Stimulated activated CD4-positive, alpha-beta T cell treated with anti-CD3 and anti-CD28 coated beads, Interleukin-15, amount 100 ng/mL, for 1 hour (primary cell): ENCODE measurements at places on chromosomes 1 and 21.

DNA sequence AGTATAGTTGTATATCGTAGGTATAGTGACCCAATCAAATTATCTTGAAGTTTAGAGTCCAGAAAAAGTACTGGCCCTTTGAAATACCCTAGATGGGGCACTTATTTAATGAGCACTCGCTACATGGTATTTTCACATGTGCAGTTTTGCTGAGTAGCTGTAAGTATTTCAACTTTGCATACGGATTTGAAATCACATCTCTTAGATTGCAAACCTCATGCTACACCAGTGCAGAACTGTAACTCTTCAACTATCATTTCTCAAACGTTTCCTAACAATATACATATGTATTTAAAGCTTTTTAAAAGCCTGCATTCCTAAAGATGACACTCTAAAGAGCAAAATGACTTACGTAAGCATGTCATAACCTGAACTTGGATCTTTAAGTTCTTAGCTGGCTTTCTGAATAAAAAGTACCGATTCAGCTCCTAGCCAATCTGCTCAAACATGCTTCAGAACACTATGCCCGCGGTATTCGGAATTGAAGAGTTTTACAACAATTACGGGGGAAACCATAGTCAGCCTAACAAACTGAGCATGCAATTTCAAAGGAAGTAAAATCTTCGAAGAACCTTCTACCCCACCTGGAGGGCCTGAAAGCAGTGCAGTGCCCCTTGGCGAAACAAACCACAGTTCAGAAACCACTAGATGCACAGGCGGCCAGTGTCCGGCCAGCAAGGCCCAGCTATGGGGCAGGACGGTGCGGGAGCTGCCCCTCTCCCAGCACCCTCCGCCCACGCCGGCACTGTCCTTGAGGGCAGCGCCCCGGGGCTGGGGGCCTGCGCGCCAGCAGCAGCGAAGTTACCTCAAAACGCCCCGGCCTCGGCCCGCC is 863 bp downstream of the FH start:
- DNase-seq: no peak

DNA sequence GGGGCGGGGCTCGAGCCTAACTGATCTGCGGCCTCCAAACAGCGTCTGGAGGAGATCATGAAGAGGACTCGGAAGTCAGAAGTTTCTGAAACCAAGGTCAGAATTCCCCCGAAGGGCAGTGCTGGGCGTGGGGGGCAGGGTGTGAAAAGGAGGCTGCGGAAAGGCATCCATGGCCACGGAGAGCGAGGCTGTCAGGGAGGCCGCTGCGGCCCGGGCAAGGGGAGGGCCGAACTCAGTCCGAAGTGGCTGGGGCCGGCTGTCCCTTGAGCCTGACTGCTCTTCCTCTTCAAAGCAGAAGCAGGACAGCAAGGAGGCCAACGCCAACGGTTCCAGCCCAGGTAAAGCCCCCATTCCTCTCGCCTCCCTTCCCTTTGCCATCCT is 23.2 kb downstream of the MAP7D1 start:
- no peak for DNase-seq

GRCh38 chr1:57064379-57065140 is 98.7 kb upstream of the C8B start:
- DNase-seq: no peak

GRCh38 chr1:246949956-246950355 is 18.2 kb upstream of the AHCTF1 start:
- no peak for DNase-seq

- DNase-seq: no peak
Observed at GRCh38 chr21:41868062-41868710, 11.0 kb downstream of the PRDM15 start.

DNA sequence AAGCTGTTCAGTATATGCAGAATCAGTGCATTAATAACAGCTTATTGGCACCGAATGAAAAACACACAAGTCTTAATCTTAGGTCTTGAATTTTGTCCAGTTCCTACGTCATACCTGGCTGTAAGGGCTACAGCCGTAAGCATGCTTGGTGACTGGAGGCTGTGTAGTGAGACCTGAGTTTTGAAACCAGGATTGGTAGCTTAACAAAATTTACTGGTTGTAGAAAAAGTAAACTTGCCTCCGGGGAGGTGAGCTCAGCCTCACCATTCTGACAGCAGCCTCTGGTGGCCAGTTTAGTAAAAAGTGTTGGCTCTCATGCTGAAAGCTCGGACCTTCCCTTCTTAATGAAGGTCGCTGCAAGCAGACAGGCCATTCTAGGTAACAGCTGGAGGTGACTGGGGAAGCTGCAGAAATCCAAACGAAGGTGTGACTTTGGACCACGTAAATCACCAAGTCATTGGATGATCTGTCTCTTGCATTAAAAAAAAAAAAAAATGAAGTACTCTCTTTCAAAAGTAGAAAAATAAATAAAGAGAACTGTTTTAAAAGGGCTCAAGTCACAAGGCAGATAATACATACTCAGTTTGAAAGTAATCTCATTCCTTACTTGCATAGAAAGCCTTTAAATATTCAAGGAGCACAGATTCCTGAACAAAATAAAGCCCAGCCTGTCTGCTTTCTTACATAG is 48.9 kb downstream of the HLCS start:
- no peak for DNase-seq

GRCh38 chr1:205481629-205482151 is 22.8 kb upstream of the CDK18 start:
- no peak for DNase-seq

DNA sequence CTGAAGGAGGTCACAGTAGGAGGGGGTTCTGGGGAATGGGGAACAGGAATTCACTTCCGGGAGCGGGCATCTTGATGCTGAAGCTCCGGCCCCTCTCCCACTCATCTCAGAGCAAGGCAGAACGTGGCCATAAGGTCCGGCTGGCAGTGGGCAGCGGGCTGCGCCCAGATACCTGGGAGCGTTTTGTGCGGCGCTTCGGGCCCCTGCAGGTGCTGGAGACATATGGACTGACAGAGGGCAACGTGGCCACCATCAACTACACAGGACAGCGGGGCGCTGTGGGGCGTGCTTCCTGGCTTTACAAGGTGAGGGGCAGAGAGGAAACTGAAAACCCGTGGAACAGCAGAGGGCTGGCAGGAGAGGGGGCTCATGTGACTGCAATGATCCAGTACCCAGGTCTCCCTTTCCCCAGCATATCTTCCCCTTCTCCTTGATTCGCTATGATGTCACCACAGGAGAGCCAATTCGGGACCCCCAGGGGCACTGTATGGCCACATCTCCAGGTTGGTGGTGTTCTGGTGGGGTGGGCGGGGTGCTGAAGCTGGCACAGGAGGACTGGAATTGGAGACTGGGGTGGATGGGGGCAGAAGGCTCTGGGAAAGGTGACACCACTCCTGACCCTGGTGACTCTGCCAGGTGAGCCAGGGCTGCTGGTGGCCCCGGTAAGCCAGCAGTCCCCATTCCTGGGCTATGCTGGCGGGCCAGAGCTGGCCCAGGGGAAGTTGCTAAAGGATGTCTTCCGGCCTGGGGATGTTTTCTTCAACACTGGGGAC is 3.0 kb downstream of the SLC27A3 start:
- DNase-seq: no peak

DNA sequence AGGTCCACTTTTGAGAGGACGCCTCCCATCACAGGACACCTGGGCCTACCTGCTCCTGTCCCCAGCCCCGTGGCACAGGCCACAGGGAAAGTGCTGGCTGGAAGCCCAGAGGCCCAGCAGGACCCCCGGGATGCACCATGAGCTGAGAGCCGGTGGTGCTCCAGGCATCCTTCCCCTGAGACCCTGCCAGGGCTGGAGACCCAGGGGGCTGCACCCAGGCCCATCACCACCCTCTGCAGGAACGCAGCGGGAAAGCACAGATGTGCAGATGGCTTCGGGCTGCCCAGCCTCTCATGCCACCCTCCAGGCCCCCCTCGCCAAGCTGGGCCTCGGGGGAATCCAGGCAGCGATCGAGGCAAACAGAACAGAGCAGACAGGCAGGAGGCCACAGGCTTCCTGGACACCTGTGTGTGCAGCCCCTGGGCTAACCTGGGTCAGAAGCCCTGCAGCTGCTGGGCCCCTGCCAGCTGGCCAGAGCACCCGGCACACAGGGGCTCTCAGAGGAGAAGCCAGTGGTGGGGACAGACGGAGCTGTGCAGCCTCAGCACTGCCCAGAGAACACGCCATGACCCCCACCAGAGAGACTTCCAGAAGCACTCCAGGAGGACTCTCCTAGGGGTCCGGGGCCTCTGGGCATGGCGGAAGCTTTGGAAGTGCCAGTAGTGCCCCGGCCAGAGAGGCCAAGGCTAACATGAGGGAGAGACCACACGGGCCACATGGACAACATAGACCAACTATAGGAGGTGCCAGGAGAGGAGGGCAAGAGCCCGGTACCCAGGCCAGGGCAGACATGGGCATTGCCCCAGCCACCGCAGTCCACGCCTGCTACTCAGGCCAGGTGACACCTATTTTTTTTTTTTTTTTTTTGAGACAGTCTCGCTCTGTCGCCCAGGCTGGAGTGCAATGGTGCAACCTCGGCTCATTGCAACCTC is 71.4 kb downstream of the ARHGEF16 start:
- DNase-seq: no peak

GRCh38 chr1:189226779-189227178 is 1250.9 kb downstream of the BRINP3 start:
- no peak for DNase-seq

DNA sequence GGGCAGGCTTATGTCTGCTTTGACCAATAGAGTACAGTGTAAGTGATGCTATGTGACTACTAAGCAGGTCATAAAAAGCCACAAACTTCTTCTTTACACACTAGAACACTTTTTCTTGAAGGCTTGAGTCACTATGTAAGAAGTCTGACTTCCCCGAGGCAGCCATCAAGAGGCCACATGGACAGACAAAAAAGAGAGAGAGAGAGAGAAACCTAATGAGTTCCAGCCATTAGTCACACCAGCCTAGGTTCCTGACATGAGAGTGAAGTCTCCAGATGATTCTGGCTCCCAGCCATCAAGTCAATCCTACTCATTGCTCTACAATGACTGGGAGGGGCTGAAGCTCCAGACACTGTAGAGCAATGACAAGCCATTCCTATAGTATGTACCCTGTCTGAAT is 101.4 kb downstream of the LHX9 start:
- DNase-seq: no peak

DNA sequence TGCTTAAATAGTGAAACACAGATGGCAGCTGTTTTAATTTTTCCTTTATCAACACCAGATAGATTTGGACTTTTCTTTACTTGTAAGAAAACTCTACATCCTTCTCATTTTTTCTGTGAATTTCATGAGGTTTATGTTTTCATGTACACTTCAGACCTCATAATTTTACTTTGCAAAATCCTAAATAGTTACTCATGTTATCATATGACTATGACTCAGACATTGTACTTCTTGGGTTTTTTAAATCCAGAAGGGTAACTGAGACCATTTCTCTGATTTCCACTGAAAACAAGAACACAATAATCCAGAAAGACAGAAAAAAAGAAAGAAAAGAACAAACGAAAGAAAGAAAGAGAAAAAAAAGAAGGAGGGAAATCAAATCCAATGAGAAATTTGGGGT is 1021.6 kb downstream of the NCAM2 start:
- no peak for DNase-seq

GRCh38 chr1:24793447-24794129 is 48.3 kb downstream of the CLIC4 start:
- DNase-seq: no peak

GRCh38 chr1:179137617-179138255 is 55.9 kb downstream of the TOR3A start:
- DNase-seq: no peak

DNA sequence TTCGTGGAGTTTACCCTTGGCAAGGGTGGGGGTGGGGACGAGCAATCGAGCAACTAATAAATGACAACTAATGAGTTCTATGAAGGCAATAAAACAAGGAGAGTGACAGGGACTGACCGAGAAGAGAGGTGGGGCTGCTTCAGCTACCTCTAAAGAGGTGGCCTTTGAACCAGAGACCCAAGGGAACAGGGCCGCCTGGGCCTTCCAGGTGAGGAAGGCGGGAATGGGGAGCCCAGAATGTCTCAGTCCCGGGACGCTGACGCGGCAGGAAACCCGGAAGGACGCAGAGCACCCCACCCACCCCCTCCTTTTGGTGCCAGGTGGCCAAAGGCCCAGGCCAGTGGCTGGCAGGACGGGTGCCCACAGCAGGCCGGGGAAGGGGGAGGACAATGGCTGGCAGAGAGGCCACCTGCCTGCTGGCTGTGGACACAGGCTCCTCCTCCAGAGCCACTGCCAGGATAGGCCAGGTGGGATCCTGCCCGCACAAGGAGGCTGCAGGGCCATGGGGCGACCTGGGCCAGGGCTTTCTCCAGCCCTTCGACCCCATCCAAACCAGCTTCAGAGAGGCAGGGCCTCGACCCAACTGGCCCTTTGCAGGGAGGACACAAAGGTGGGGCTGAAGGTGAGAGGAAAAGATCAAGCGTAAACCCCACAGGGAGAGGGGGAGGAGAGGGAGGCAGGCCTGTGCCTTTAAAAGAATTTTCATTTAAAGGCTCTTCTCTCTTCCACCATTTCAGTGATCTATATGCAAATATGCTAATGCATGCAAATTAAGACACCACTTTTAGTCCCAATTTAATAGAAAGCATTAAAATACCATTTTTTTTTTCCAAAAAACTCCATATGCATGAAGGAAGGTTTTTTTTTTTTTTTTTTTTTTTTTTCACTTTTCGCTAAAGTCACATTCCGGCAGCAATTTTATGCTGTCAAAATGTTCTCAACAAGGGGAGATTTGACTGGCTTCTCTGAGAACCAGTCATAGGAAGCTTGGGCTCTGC is 58.1 kb downstream of the CASZ1 start:
- DNase-seq: no peak

DNA sequence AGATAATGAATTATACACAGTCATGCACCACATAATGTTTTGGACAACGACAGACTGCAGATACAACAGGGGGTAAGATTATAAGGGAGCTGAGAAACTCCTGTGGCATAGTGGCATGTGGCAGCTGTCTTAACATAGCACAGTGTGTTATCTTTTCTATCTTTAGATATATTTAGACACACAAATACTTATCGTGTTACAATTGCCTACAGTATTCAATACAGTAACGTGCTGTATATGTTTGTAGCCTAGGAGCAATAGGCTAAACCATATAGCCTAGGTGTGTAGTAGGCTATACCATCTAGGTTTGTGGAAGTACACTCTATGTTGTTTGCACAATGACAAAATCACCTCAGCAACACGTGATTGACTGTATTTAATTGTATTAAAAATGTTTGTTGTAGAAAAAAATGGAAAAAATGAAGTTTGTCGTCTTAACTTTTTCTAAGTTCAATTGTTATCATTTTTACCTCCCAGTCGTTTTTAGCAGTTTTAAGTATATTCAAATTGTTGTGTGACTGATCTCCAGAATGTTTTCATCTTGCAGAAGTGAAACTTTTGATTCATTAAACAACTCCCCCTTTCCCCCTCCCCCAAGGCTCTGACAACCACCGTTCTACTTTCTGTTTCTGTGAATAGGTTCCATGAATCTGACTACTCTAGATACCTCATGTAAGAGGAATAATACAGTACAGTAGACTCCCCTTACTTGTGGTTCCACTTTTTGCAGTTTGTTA is 351.0 kb upstream of the B3GALT2 start:
- peak; percentile 31 for DNase-seq

GRCh38 chr1:165508291-165508690 is 35.5 kb upstream of the LRRC52 start:
- no peak for DNase-seq

DNA sequence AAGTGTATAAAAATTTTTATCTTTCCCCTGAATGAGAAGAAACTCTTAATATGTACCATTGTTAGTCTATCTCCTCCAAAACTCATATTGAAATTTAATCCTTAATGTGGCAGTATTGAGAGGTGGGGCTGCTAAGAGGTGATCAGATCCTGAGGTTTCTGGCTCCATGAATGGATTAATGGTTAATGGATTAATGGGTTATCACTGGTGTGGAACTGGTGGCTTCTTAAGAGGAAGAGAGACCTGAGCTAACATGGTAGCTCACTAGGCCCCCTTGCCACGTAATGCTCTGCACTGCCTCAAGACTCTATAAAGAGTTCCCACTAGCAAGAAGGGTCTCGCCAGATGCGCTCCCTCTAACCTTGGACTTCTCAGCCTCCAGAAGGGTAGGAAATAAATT is 70.6 kb upstream of the ZBTB18 start:
- no peak for DNase-seq
